ENCODE measurements at places on chromosomes 4 and X.

DNA sequence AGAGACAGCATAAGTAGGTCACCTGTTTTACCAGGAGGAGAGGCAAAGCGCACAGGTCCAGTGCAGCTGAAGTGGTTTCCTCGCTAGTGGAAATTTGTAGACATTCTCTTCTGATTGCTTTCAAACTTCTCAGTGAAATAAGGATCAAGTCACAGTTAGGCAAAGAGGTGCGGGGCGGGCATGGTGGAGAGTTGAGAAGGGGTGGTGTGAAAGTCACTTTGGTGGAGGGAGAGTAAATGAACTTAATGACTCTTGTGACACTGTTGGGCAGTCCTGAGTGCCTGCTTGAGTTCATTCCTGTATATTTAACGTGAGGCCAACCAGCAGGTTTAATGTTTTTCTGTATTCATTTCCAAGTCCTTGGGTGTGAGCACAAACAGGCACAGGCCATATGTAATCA is 235.6 kb downstream of the TRIML1 start:
- DNase-seq: no peak

- no peak for DNase-seq
These were observed 8.3 kb downstream of the SRPX2 start for GRCh38 chrX:100652266-100652665.

- no peak for DNase-seq
These were observed 77.9 kb downstream of the EGF start for GRCh38 chr4:109990261-109991257.

DNA sequence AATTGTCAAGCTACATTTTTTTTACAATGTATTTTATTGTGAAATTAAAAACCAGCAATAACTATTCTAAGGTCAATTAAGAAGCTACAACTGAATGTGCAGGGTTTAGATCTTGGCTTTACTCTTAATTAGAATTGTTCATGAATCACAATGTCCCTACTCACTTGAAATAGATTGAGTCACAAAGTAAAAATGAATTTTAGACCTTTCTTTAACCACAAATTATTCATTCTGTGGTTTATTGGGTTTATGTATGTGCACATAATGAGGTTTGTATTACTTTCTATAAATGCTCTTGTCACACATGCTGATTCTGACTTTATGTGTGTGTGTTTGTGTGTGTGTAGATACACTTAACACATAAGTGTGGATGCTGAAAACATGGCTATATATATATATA is 647.0 kb upstream of the AADAT start:
- DNase-seq: no peak
